Fibroblast of villous mesenchyme (primary cell): ENCODE measurements at places on chromosomes 16 and 17.

DNA sequence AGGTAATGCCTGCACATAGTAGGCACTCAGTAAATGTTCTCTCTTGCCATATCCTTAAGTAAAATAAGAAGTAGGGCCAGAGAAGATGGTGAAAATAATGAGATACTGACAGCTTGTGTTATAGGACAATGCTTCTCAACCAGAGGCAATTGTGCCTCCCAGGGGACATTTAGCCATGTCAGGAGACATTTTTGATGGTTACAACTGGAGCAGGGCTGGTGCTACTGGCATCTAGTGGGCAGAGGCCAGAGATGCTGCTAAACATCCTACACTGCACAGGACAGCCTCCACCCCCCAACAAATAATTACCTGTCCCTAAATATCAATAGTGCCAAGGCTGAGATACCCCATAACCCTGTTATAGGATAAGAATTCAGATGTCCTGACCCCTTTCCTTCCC lies 1.7 kb downstream of the RAD51D start:
- DNase-seq, result no peak

GRCh38 chr17:1234455-1234854 lies 35.8 kb upstream of the BHLHA9 start:
- no peak for DNase-seq

DNA sequence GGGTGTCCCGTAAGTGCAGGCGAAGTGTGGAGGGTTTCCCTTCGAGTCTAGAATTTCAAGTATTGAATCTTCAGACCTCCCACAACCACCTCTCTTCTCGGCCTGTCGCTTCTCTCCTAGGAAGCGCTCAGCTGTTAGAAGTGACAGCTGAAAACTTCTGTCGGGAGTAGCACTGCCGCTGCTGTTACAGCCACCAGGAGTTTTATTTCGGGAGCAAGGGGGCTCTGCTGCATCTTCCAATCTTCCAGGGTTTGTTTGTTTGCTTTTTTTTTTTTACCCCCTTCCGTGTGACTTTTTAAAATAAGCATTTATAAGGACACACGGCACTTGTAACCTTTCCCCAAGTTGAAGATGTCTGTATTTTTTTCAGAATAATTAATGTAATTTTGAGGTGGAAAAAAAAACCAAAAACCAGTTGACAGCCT lies 767 bp downstream of the RPS6KB1 start:
- DNase-seq, result peak; percentile 38

DNA sequence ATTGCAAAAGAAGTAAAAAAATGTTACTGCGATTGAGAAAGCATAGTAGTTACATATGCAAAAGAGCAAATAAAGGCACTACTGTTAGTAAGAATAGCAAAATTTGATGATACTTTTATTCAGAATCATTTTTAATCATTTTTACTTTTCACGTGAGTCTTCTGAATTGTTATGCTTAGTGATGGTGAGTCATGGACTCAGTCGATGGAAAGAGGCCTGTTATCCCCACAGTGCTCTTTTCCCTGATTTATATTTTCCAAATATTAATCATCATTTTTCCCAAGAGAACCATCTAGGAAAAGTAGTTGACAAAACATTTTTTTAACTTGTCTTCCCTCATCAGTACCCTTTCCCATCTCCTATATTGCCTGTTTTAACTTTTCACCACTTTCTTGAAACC lies 181.1 kb downstream of the CHD9 start:
- DNase-seq, result no peak

GRCh38 chr16:86609115-86609514 lies 30.8 kb downstream of the FOXL1 start:
- DNase-seq, result peak; percentile 76

GRCh38 chr16:85978291-85978775 lies 79.4 kb downstream of the IRF8 start:
- DNase-seq, result no peak
